B cell (primary cell): ENCODE measurements at places on chromosomes 2 and 18. TPM values are rescaled to one million over a fixed set of nuclear protein-coding genes. Genes with fewer than 3 reads are reported as not detected.

GRCh38 chr2:189138800-189139199, 40.8 kb downstream of the COL5A2 start:
- DNase-seq = no peak

Gene LRRC30
- total RNA-seq = not detected in 2 replicates

DNA sequence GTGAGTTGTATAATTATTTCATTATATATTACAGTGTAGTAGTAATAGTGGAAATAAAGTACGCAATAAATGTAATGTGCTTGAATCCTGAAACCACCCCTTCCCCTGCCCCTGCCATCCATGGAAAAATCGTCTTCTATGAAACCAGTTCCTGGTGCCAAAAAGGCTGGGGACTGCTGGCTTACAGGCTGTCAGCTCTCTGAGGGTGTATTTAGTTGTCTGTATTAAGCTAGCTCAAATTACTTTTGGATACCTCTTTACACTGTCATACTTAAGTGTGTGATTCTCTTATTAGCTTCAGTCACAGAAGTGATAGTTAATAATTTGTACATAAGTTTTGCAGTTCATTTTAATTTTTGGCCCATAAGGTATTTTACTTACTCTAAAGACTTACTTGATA, 29.6 kb downstream of the LCLAT1 start:
- no peak for DNase-seq

- no peak for DNase-seq
These were observed 172.0 kb downstream of the ZFP36L2 start for GRCh38 chr2:43054367-43054766.

GRCh38 chr2:232292395-232293154, 86.0 kb upstream of the ALPP start:
- peak; percentile 50 for DNase-seq

DNA sequence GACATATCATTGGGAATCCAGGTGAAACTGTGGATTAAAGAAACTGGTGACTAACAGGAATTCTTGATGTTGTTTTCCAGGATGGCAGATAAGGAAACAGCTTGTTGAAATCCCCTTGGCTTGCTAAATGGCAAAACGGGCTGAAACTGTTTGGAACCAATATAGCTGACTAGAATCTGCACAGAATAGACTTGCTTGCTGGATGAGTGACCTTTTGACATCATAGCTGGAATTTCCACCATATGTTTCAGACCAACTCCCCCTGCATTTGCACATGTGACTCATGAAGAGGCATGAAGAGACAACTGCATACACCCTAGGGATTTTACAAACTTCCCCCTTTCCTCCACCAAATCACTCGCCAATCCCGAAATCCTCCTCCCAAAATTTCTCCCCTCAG, 87.7 kb upstream of the LYPD1 start:
- no peak for DNase-seq
